ENCODE measurements at places on chromosomes 6 and 20.

DNA sequence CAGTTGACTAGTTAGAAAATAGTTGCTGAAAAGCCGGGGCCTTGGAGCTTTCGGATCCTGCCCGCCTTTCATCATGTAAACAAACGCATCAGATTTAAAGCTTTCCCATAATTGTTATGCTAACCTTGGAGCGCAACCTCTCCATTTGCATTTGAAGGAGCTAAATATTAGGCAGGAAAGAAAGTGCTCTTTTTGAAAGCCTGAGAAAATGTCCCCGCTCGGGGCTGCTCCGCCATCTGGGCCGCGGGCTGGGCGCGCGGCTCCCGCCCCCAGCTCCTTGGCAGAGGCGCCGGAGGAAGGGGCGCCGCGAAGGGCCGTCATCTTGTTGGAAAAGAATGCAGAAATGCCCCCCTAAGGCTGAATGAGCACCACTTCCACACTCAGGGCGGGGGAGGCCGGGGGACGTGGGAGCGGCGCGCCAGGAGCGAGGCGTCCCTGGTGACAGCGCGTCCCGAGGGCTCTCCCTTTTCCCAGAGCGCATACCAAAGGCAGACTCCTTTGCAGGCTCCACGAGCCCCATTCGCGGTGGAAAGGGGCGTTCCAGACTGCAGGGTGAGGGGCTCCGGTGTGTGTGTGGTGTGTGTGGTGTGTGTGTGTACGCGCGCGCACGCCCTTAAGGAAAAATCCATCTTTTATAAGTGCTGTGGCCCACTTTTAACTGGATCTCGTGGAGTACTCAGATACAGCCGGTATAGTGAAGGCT lies 145.6 kb upstream of the ID4 start:
- no peaks in the 10 kb centered on the region for H3K36me3 ChIP-seq
- H3K4me1 ChIP-seq, result peaks cover 13% of the 10 kb centered on the region
- DNase-seq, result peak; percentile 67
- H3K4me3 ChIP-seq, result peak overlapping the region; percentile 16
- no peak overlapping the region for H3K27ac ChIP-seq

GRCh38 chr6:41039060-41039998 lies at the start of gene UNC5CL:
Gene UNC5CL, minus strand, starts transcription at chr6:41039221. Its CDS starts 4,147 bp downstream, at chr6:41035074.
- peak; percentile 21 for DNase-seq
- H3K27ac ChIP-seq, result no peak within 1 kb of the TSS
- H3K36me3 ChIP-seq, result no peaks in the 10 kb centered on the region
- H3K4me3 ChIP-seq, result no peak within 1 kb of the TSS
- no peaks in the 10 kb centered on the region for H3K4me1 ChIP-seq

GRCh38 chr6:91476000-91476399 lies 889.1 kb upstream of the MAP3K7 start:
- H3K4me3 ChIP-seq, result no peak overlapping the region
- no peaks in the 10 kb centered on the region for H3K36me3 ChIP-seq
- H3K27ac ChIP-seq, result no peak overlapping the region
- DNase-seq, result peak; percentile 42
- no peaks in the 10 kb centered on the region for H3K27me3 ChIP-seq
- H3K4me1 ChIP-seq, result no peaks in the 10 kb centered on the region

DNA sequence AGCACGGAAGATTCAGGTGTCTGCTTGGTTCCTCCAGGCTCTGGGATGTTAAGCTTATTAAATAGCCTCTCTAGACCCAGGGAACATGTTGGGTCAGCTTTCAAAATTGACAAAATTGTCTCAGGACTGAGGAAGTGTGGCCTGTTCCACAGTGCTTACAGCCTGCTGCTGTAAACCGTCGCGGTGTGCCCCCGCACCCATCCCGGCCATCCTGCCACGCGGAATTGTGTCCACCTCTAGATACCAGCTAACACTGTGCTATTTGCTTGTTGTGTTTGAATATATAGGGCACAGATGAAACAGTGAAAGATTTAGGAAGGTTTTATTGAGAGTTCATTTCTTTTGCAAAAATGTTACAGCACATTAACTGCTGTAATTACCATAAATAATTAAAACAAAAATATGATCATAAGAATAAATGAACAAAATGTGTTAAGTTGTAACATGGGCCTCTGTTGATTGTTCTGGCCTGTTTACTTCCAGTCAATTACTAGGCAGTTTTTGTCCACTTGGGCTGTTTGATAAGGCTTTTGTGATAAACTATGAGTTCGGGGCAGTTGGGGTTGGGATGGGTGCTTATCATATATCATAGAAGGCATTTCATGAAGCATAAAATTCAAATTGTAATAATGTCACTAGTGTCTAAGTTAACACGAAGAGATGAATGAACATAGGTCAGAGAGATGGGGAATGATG lies 77.4 kb downstream of the ARID1B start:
- no peak for DNase-seq
- H3K4me1 ChIP-seq, result peaks cover 21% of the 10 kb centered on the region
- no peak overlapping the region for H3K4me3 ChIP-seq
- H3K36me3 ChIP-seq, result no peaks in the 10 kb centered on the region

GRCh38 chr20:40233406-40233805 lies 455.6 kb downstream of the MAFB start:
- H3K4me3 ChIP-seq, result no peak overlapping the region
- no peak for DNase-seq
- H3K4me1 ChIP-seq, result no peaks in the 10 kb centered on the region
- H3K27me3 ChIP-seq, result no peaks in the 10 kb centered on the region
- no peaks in the 10 kb centered on the region for H3K36me3 ChIP-seq
- H3K27ac ChIP-seq, result no peak overlapping the region

GRCh38 chr20:9286501-9287461 lies 217.9 kb downstream of the PLCB4 start:
- no peaks in the 10 kb centered on the region for H3K4me1 ChIP-seq
- no peak for DNase-seq
- no peaks in the 10 kb centered on the region for H3K27me3 ChIP-seq
- no peak overlapping the region for H3K4me3 ChIP-seq
- H3K36me3 ChIP-seq, result no peaks in the 10 kb centered on the region

GRCh38 chr20:17871886-17872285 lies 96.7 kb downstream of the SNX5 start:
- H3K4me1 ChIP-seq, result peaks cover 20% of the 10 kb centered on the region
- DNase-seq, result no peak
- H3K36me3 ChIP-seq, result no peaks in the 10 kb centered on the region
- no peak overlapping the region for H3K27ac ChIP-seq
- H3K4me3 ChIP-seq, result no peak overlapping the region

GRCh38 chr6:111764238-111765175 lies 108.7 kb downstream of the FYN start:
- H3K4me3 ChIP-seq, result no peak overlapping the region
- no peak overlapping the region for H3K27ac ChIP-seq
- no peak for DNase-seq
- no peaks in the 10 kb centered on the region for H3K27me3 ChIP-seq
- peaks cover 11% of the 10 kb centered on the region for H3K4me1 ChIP-seq

DNA sequence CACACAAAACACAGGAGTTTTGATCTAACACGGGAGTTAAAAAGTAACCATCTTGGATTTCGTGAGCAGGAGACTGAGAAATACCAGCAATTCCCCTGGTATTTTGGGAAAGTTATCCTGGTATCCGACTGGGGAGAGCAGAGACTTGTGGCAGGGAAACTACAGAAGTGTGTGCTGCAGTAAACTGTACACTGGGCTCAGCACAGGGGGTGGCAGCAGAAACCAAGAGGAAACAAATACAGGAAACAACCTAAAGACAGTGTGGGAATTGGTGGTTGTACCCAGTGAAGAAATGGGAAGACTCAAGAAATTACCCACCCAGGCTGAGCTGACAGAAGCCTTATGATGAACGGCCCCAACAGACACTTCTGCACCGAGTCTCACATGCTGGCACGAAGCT lies 109.8 kb downstream of the CHD6 start:
- H3K27ac ChIP-seq, result no peak overlapping the region
- peaks cover 18% of the 10 kb centered on the region for H3K4me1 ChIP-seq
- peaks cover 10% of the 10 kb centered on the region for H3K36me3 ChIP-seq
- no peak overlapping the region for H3K4me3 ChIP-seq
- H3K27me3 ChIP-seq, result no peaks in the 10 kb centered on the region

- H3K36me3 ChIP-seq, result no peaks in the 10 kb centered on the region
- H3K4me3 ChIP-seq, result peak overlapping the region; percentile 26
- peaks cover 2% of the 10 kb centered on the region for H3K4me1 ChIP-seq
- peaks cover 3% of the 10 kb centered on the region for H3K27me3 ChIP-seq
Measured at GRCh38 chr20:31968291-31969126, 558 bp downstream of the XKR7 start.

Data from lung (tissue), 17 donors.